ENCODE measurements at places on chromosomes 6 and 20.

GRCh38 chr20:57716901-57717300 lies 7.1 kb upstream of the PMEPA1 start:
- DNase-seq = no peak

DNA sequence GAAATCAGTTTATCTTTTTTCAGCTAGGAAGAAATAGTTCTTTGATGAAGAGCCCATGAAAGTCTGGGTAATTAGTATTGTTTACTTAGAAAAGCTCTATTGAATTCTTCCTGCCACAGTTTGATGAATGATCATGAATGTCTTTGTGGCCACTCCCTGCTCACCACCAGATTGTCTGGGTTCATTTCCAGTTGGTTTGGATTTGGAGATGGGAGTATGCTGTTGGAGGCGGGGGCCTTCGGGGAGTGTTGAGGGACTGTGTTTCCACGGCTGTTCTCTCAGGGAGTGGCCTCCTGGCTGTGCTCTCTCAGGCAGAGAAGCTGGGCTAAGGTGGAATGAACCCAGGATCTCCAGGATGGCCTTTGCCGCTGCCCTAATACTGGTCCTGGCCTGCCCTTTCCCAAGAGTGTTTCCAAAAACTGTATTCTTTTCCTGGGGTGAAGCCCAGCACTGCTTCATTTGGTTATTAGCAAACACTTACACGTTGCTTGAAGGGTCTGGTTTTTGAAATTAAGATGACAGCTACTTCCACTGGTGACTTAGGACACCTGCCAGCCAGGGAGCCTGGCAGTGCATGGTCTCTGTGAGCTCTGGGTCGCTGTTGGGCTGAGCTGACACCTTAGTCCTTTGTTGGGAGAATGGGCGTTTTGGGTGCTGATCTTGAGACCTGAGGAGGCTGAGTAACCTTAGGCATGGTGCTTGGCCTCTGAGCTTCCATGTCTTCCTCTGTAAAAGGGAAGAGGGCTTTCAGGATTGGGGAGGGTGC lies 23.2 kb downstream of the PRPF6 start:
- DNase-seq = no peak

- DNase-seq = no peak
These were observed 393.7 kb upstream of the CITED2 start for GRCh38 chr6:139768196-139768595.

DNA sequence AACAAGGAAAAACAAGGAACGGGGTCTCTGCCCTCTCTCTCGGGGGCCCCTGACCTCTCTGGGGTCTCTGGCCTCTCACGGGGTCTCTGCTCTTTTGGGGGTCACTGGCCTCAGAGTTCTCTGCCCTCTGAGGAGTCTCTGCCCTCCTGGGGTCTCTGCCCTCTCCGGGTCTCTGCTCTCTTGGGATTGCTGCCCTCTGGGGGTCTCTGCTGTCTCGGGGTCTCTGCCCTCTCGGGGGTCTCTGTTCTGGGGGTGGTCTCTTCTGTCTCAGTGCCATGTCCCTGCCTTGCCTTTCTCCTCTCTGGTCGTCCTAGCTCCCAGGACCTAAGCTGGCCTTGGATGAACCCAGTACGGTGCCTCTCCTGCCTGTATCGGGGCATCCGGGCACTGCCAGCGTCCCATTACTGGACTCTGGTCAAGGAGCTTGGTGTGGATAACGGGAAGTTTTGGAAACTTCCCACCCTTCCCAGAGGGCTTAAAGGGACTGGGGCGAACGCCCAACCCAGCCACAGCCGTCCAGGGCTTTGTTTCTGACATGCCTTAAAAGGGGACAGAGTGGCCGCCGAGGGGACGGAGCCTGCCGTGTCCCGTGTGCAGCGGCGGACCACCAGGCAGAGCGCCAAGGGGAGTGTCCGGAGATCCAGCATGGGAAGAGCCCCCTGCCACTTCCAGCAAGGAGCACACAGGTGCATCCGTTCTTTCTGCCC lies 24.7 kb upstream of the MRGBP start:
- DNase-seq = no peak

DNA sequence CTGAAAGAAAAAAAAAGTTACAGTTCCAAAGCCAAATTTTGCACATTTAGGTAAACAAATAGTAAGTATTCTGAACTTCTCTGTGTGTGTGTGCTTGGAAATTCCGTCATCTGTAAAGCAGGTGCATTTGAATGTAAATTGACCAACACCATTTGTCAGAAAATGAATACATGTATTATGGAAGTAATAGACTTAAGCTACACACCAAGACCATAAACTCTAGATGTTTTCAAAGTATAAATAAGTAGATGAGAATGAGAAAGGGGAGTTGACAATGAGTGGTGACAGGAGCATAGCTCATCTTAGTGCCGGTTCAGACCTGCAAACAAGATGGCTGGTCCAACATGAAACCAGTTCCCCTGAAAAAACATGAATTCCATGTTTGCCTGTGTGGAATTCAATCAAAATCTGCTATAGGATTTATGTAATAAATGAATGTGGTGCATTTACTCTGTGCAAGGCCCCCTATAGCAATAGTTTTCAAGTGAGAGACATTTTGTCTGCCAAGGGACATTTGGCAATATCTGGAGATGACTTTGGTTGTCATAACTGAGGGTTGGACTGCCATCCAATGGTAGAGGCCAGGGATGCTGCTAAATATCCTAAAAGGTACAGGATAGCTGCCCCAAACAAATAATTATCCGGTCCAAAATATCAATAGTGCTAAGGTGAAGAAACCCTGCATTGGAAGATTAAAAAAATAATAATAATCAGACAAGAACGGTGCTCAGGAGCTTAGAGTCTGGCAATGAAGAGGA lies 11.0 kb upstream of the FILIP1 start:
- peak; percentile 49 for DNase-seq

DNA sequence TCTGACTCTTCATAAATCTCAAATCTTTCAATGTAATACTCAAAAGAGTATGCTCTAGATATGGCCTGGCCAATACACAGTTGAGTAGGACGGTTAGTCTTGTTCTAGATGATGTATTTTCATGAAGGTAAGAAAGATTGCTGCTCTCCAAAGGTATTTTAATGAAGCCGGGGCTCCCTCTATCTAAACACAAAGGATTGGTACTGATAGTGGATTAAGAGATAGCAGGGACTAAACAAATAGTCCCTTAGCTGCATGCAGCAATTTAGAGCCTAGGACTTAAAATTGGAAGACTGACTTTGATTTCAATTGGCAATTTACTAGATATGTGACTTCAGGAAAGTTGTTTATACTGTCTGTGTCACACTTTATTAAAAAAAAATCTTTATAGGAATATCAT lies 31.4 kb upstream of the TENT5A start:
- no peak for DNase-seq

GRCh38 chr20:7989379-7989778 lies 30.2 kb downstream of the TMX4 start:
- DNase-seq = peak; percentile 10

DNA sequence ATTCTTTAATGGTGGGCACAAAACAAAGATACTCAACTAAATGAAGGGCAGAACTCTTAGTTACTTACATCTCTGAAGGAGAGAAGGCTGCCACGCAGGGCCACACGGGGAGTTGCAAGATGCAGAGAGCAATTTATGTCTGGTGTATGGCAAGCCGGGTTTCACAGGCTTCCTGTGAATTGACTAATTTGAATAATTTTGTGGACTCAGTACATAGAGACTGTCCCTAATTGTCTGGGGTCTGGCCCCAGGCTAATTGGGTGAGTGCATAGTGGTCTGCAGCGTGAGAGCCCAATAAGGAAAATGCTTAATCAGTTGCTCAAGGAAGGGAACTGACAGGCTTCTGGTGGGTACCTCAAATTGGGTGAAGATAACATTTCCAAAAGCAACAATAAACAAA lies 205.7 kb downstream of the OTOR start:
- DNase-seq = no peak

DNA sequence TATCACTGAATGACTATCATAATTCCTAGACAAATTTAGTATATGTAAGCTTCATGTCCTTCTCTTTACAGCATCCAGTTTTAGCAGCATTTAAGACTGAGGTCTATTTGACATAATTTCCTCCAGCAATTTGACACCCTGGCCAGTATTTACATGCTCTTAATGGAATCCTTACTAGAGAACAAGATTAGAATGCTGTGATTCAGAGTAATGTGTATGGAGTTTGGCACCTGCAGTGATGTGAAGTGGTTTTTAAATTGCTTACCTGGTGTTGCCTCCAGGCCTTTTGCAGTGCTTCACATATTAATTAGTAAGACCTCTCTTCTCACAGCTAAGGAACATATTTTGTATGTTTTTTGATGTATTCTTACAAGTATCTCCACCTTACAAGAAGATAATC lies 9.8 kb downstream of the NKX2-4 start:
- peak; percentile 30 for DNase-seq

DNA sequence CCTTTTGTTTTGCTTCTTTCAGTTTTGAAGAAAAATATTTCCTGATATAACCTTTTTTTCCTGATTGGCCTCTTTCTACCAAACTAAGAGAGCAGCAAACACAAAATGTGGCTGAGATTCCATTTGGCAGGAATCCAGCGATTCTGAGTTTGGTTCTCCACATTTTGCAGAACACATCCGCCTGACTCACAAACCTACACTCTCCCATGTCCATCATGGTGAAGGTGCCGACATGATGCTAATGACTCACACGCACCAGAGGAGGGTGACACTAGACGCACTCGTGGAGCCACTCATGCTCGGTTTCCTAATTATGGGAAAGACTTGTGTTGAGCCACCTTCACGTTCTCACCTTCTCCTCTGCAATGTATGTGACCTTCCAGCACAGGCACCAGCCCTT lies 45.9 kb upstream of the DUSP22 start:
- DNase-seq = no peak

GRCh38 chr6:11911538-11911937 lies 100.6 kb upstream of the HIVEP1 start:
- no peak for DNase-seq

DNA sequence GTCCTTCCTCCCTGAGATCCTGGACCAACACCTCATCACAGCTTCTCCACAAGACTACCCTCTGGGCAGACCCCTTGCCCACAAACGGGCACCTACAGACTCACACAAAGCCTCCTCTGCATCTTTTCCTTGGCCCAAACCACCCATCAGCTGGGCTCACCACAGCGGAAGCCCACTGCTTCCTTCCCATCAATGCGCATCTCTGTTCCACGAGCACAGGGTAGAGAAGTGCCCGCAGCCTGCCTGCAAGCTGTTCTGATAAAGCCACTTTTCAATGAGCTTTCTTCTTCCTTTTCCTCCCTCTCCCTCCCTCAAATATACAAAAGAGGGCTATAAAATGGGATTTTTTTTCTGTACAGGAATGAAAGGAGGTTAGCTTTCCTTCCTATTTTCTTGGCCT lies 111.2 kb downstream of the NFATC2 start:
- DNase-seq = no peak

- peak; percentile 42 for DNase-seq
These were observed 6.2 kb downstream of the SNTA1 start for GRCh38 chr20:33437141-33437911.

- DNase-seq = no peak
These were observed 84.1 kb downstream of the BTBD9 start for GRCh38 chr6:38555606-38556005.

DNA sequence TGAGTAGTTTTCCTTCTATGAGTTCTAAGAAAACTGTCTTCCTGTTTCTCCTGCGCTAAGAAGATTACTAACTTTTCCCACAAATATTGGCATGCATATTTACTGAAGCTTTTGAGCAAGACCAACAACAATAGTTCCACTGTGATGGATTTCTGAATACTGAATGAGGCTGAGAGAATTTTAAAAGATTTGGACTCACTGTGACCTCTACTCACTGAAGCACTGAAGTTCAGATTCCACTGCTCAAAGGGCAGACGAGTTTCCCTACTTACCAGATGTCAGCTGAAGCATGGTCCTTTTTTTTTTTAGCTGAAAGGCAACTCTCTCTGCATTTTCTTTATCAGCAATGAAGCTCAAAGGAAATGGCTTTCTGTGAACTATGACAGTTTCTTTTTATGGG lies 718.5 kb downstream of the RFPL4B start:
- DNase-seq = peak; percentile 52

DNA sequence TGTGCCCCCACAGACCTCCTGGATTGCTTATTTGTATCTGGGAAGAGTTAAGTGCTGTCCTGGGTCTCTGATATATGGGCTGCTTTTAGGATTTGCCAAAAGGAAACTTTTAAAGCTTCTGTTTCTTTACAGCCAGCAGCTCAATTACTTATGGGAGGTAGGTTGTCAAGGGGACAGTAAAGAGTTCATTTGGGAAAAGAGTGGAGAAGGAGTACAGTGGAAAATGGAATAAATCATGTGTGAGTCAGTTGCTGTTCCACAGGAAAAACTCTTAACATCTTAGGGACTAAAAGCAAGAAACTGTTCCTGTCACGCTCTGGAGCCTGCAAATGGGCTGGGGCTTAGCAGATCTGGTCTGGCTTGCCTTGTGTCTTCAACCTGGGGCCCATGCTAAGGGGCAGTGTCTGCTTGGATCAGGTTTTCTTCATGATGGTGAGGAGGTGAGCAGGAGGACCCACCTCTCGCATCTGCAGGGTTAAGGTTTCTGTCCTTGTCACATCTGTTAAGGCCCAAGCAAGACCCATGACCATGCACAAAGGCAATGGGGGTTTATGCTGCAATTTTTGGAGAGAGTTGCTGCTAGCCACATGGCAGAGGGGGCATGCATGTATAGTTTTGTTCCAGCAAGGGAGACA lies 8.7 kb upstream of the CST1 start:
- no peak for DNase-seq

DNA sequence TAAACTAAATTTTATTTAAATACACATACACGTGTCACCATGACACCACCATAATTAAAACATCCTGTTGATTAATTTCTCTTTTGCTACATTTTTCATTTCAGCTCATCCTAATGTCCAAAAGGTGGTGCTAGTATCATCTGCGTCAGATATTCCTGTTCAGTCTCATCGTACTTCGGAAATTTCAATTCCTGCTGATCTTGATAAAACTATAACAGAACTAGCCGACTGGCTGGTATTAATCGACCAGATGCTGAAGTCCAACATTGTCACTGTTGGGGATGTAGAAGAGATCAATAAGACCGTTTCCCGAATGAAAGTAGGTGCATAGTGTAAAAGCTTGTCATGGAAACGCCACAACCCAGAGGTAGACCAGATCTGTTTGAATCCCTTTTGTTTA lies 263.4 kb downstream of the UTRN start:
- no peak for DNase-seq

DNA sequence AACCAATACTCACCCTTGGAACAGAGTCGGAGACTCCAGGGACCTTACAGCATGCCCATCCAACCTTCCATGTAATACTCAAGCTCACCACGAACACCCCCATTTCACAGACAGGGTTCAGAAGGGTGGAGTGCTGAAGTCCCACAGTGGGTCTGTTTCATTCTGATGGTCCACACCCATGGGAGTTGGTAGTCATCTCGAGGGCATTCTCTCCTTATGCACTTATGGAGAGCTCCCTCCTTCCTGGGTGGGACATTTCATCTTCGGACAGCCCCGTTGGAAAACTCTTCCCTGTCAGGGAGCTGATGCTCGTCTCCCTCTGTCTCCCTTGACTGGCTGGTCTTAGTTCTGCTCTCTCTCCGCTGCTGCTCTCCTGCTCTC lies 38.9 kb downstream of the COX4I2 start:
- no peak for DNase-seq

GRCh38 chr20:31608251-31608945 lies 3.3 kb downstream of the ID1 start:
- peak; percentile 80 for DNase-seq

GRCh38 chr6:90459225-90459758 lies 127.6 kb downstream of the MAP3K7 start:
- DNase-seq = no peak
